ENCODE measurements at places on chromosomes 7 and 10. TPM values are rescaled to one million over a fixed set of nuclear protein-coding genes. Genes with fewer than 3 reads are reported as not detected.

GRCh38 chr7:27088002-27088922, 7.5 kb downstream of the HOXA1 start:
- DNase-seq = no peak

LRRTM3 gene
- polyA plus RNA-seq = 6.7 TPM

CPVL gene
- 63.2 TPM for polyA plus RNA-seq

- no peak for DNase-seq
These were observed 14.0 kb upstream of the CDH23 start for GRCh38 chr10:71382757-71383156.

EPHA1 gene
- polyA plus RNA-seq = 23.5 TPM

DNA sequence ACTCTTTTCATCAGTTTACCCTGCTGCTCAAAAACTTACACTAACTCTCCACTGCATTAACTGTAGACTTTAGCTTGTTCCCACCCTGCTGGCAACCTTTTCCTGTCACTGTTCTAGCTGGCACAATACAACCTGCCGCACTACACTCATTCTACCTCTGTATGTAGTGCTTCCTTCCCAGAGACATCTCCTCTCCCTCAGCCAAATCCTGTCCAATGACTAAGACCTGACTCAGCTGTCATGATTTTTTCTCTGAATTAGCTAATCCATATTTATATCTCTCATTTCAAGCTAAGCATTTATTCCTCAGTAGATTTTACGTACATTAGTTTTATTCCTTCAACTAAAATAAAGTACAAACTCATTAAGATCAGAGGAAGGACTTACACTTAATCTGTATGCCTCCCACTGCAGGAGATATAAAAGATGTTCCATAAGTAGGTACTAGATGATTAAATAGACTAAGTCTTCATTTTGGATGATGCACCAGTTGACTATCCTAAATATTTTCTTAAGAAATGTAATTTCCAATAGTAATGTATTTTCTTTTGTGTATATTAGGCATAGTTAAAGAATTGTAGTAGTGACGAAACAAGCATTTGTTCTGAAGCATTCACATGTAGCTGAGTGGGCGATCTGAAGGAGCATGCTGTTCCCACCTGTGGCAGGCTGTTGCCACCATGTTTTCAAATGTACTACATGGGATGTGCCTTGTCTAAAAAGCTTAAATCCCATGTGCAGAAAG, 189.1 kb downstream of the SKAP2 start:
- DNase-seq = no peak

MAP3K8 gene
- polyA plus RNA-seq = 7.5 TPM

PIP gene
- not detected for polyA plus RNA-seq

- DNase-seq = no peak
These were observed 43.8 kb downstream of the ARL4A start for GRCh38 chr7:12731214-12731656.

All from left renal pelvis (tissue), 4 donors.